ENCODE measurements at places on chromosomes 7 and 10.

DNA sequence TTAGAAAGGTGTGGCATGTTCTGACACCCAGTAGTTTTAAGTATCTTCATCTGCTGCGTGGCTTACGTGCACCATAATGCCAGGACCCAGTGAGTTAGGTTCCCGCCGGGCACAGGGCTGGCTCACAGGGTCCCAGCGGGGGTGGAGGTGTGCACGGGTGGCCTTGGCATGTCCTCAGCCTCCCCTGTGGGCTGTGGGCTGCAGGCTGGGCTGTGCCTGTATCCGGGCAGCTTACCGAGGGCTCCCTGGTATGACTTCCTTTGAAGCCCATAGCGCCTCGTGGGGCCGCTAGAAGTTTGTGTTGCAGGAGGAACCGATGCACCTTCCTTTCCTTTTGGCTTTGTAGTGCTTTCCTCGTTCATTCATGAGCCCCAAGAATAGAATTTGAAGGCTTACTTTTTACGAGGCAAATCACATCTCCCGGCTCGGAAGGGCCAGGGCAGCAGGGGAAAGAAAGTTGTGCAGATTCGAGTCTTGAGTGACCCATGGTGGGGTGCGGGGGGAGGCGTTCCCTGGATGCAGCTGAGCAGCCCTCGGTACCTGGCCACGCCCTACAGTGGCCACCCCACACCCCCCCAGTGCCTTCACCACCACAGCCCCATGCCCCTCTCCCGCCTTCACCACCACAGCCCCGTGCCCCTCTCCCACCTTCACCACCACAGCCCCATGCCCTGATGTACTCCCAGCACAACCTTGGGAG, 113.2 kb downstream of the WDR37 start:
- DNase-seq: no peak

DNA sequence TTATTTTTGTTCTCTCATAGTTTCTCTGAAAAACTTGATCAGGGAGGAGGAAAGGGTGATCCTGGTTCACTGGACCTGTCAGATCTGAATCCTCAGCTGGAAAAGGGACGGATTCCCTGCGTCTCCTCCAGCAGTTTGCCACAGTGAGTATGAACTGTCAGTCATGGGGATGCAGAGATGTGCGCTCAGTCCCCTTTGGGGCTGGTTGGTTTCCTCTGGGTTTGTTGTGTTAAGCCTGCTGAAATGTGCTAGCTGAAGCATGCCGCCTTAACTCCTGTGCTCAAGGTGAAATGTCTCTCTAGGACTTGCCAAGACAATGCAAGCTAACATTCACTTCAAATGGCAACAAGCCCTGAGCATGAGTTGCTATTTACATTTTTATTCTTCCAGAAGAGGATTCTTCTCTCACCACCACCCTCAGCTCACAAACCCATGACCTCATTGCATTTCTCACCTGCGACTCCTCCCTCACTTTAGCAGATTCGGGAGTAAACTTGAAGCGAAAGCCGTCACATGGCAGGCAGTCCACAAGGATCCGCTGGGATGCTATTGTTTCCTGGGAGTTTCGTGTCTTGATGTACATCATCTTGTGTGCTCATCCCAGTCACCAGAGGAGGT, 192.9 kb upstream of the FZD8 start:
- DNase-seq: no peak

DNA sequence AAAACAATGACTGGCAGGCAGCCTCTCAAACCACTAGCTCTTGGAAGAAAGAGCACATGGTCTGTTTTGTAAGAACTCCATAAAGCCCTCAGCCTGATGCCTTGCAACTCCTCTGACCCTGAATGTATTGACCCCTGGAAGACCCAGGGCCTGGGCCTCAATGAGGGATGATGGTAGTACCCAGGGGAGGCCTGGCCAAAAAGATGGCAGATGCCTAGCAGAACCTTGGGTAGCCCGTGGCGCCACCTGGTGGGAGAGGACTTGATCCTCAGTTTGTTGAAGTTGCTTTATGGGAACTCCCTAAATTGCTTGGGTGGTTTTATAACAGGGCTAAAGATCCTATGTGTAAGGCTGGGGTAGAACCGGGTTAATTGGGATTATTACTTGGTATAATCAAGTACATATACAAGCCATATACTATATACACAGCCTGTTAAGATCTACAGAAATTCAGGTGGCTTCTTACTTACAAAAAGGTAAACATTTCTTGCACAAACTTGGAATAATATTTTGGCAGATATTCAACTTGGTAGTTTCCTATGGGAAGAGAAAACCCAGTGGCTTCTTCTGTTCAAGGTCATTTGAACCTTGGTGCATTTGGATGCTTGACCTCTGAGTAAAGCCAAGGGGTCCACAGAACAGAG, 95.8 kb upstream of the CACUL1 start:
- DNase-seq: peak; percentile 13

- DNase-seq: no peak
These were observed 22.5 kb downstream of the SORCS3 start for GRCh38 chr10:104663563-104663962.

DNA sequence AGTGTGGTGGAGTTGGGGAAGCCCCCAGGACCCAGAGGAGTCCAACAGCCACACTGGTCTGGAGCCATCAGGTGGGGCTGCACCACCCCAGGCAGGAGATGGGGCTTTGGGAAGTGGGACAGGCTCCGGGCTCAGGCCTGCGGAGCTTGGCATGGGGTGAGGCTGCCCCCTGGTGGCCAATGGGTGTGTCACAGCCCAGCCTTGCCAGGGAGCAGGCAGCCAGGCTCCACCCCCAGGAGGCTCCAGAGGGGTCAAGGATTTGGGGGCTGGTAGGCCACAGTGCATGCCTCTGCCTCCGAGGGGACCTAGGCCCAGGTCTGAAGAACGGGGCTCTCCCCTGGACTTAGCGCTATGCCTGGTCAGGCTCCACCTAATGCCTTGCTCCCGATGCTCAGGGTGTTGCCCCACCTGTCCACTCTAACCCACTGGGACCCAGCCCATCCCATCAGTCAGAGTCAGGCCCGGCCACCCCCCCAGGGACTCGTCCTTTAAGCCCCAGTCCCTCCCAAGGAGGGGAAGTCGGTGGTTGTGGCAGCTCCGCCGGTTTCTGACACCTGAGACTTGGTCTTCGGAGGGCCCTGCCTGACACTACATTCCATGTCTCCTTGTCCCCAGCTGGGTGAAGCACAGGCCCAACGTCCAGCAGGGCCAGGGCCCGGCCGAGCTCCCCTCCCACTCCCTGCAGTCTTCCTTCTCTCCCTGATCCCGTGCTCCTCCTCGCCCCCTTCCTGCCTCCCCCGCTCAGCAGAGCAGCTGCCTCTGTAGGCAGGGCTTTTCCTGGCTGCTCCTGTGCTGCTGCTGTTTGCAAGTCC, 11.3 kb upstream of the SAMD8 start:
- DNase-seq: no peak

DNA sequence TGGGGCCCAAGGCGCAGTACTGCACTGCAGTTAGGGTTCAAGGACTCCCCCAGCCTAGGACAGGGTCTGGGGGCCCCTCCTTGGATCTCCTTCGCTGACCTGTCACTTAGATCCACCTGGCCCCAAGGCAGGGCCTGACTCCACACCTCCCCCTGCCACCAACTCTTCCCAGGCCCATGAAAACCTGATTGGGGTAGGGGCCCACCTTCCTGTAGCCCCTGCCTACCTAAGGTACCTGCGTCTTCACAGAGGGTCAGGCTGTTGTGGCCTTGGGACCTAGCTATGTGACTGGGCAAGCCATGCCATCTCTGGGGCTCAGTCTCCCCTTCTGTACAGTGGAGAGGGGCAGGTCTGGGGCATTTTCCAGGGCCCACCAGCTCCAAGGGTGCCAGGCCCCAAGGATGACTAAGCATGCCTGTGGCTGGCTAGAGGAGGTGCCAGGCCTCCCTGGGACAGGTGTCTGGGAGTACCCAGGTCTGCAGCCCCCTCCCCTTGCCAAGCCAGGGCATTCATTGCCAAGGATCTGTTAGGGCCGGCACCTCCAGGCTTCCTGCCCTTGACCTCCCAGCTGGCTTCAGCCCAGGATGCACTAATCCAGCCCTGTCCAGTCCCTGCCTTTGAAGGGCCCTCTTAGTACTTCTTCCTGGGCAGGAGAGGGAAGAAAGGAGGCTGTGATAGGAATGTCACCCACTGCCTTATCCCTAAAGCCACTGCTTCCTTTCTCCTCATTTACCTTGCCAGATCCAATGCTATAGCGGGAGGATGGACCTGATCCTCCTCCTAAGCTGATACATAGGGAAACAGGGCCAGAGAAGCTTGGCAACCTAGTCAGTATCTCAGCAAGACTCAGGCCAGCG, 1.3 kb downstream of the LIMK1 start:
- no peak for DNase-seq

Data from SHP77 treated with DMSO at 0.1 percent for 48 hours (cell line).